ENCODE measurements at places on chromosomes 3 and 15. TPM values are rescaled to one million over a fixed set of nuclear protein-coding genes. Genes with fewer than 3 reads are reported as not detected.

The RRP9 gene
- 32.3 TPM for total RNA-seq

The SMCO1 gene
- not detected for total RNA-seq

The TNFSF10 gene
- total RNA-seq: 34.5 TPM

The GOLGA8T gene
- total RNA-seq: not detected

The CD200 gene
- 12.1 TPM for total RNA-seq

The NUDT16 gene
- total RNA-seq: 18.3 TPM

The CLDN16 gene
- total RNA-seq: not detected

The ARNT2 gene
- total RNA-seq: 0.54 TPM

The FAM43A gene
- total RNA-seq: 15.9 TPM

The LRRC28 gene
- 26.1 TPM for total RNA-seq

The IGSF11 gene
- under 0.01 TPM for total RNA-seq

The GOLIM4 gene
- total RNA-seq: 22.1 TPM

The ACTRT3 gene
- 2.4 TPM for total RNA-seq

The ZMYND10 gene
- 3.8 TPM for total RNA-seq

The CYP11A1 gene
- not detected for total RNA-seq

The AADACL2 gene
- not detected for total RNA-seq

The SERPINI2 gene
- total RNA-seq: 1.6 TPM

The ATP13A5 gene
- total RNA-seq: not detected

The FBXL2 gene
- 1.9 TPM for total RNA-seq

The NPAP1 gene
- under 0.01 TPM for total RNA-seq

The MESP2 gene
- total RNA-seq: under 0.01 TPM

The KLF15 gene
- total RNA-seq: under 0.01 TPM

The DPPA2 gene
- total RNA-seq: under 0.01 TPM

The PEAK1 gene
- total RNA-seq: 13.7 TPM

The CLPX gene
- 18.0 TPM for total RNA-seq

The MST1 gene
- total RNA-seq: 6.7 TPM

The CPLX3 gene
- not detected for total RNA-seq

The CD96 gene
- total RNA-seq: 1.1 TPM

The ZNF662 gene
- 7.3 TPM for total RNA-seq

The ERICH6 gene
- total RNA-seq: not detected

The NMNAT3 gene
- 28.8 TPM for total RNA-seq

The FOXB1 gene
- total RNA-seq: not detected
